Stimulated activated CD8-positive, alpha-beta memory T cell treated with anti-CD3 and anti-CD28 coated beads, Interleukin-7, amount 100 ng/mL, for 4 hours (primary cell): ENCODE measurements at places on chromosomes 6 and 20.

- no peak for DNase-seq
Measured at GRCh38 chr6:28357036-28357435, 7.3 kb downstream of the ZKSCAN3 start.

DNA sequence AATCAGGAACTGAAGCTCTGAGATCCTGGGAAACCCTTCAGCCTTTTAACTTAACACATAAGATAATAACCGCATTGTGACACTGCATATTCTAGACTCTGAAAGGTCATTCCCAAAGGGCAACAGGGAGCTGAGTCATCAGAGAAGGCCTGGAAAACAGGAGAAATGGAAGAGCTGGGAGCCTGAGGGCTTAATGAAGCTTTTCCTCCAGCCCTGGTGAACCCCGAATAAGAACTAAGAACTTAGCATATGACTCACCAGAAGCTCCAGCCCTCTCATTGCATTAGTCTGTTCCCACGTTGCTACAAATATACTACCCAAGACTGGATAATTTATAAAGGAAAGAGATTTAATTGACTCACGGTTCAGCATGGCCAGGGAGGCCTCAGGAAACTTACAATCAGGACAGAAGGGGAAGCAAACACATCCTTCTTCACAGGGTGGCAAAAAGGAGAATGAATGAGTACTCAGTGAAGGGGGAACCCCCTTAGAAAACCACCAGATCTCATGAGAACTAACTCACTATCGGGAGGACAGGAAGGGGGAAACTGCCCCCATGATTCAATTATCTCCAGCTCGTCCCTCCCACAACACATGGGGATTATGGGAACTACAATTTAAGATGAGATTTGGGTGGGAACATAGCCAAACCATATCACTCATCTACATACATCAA is 648.5 kb downstream of the TFAP2A start:
- DNase-seq: no peak

GRCh38 chr20:32970115-32970972 is 33.9 kb downstream of the SUN5 start:
- no peak for DNase-seq

DNA sequence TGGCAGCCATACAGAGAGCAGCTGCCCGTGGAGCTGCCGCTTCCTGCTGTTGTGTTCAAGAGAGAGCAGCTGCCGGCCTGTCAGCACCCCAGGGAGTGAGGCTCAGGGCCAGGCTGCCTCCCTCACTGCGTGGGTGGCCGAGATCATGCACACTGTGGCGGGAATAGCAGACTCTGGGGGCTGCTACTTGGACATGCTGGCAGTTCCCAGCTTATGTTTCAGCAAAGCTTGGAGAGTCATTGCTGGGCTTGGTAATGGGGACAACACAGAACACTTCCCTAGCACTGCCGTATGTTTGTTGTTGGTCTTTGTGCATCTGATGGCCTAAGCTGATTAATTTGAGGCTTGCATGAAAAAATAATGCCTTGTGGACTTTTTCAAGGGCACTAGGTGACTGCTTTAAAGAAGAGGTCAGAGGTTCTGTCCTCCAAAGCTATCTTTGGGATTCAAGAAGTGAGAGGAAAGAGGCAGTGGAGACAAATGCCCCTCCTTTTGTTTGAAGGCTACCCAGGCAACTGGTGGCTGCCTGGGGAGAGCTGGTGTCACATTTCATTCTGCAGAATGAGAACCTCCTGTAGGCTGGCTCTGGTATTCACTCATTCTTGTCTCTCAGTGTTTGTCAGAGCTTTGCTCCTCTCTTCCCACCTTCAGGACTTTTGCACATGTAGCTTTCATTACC is 18.8 kb downstream of the MRAP2 start:
- no peak for DNase-seq

DNA sequence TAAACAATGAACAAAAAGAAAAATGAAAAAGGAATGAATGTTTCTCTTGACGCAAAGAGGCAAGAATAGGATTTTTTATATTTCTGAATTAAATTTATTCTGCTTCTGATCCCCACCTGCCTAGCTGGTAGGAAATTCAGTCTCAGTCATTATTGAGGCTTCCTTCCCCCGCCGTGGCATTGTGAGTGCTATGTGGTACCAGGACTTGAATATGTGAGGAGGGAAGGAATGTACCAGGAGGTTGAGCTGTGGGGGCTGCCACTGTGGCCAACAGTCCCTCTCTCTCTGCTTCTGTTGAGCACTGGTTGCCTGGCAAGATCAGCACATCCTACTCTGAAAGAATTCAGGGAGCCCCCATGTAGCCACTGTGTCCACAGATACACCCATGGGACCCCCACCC is 368.1 kb upstream of the JARID2 start:
- DNase-seq: no peak

DNA sequence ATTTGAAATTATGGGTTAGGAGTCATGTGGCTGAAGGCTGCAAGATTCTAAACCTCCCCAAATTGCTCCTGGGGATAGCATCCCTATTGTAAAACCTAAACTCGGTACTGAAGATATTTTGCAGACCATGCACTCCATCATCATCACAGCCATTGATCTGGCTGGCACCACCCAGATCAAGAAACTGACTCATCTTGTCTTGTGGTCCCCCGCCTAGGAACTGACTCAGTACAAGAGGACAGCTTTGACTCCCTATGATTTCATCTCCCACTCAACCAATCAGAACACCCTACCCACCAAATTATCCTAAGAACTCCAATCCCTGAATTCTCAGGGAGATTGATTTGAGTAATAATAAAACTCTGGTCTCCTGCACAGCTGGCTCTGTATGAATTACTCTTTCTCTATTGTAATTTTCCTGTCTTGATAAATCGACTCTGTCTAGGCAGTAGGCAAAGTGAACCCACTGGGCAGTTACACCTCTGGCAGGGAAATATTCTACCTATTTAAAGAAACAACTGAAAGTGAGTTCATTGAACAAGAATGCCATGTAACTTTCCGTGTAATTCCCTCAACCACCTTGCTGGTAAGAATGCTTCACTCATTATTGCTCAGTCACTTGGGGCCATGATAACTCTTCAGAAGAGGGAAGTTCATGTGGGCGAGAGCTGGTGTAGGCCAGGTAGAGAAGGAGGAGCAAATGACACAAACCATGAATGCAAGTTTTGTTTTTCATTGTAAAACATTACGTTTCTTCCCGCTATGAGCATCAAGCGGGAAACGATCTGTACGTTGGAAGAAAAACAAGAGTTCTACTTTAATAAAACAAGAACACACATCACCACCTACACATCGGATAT is 602.9 kb upstream of the ARID1B start:
- no peak for DNase-seq

GRCh38 chr6:166927935-166928643 is 28.3 kb downstream of the RNASET2 start:
- DNase-seq: no peak

DNA sequence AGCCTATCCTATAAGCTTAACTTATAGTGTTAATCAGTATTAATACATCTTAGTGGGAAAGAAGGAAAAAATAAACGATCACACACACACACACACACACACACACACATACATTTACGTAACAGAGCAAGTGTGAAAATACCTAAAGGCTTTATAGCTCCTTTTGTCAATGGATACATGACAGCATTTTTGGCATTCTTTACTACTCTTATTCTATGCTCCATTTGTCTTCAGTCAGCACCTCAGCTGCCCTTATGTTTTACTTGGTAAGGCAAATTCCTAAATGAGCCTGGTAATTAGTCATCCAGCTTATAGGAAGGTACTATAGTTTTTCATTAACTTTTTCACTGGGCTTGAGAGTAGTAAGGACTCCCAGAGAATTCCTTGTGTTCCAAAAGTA is 25.1 kb upstream of the SLC17A3 start:
- DNase-seq: no peak

- no peak for DNase-seq
Measured at GRCh38 chr20:57543754-57544153, 17.2 kb upstream of the PCK1 start.

GRCh38 chr20:36611625-36612024 is 6.0 kb downstream of the RAB5IF start:
- DNase-seq: no peak
